ENCODE measurements at places on chromosomes 11 and 22.
A peak's percentile ranks its signal among the peaks of the same experiment; 100 is the strongest.

- DNase-seq, result no peak
These were observed 456.3 kb downstream of the MIAT start for GRCh38 chr22:27113641-27114040.

DNA sequence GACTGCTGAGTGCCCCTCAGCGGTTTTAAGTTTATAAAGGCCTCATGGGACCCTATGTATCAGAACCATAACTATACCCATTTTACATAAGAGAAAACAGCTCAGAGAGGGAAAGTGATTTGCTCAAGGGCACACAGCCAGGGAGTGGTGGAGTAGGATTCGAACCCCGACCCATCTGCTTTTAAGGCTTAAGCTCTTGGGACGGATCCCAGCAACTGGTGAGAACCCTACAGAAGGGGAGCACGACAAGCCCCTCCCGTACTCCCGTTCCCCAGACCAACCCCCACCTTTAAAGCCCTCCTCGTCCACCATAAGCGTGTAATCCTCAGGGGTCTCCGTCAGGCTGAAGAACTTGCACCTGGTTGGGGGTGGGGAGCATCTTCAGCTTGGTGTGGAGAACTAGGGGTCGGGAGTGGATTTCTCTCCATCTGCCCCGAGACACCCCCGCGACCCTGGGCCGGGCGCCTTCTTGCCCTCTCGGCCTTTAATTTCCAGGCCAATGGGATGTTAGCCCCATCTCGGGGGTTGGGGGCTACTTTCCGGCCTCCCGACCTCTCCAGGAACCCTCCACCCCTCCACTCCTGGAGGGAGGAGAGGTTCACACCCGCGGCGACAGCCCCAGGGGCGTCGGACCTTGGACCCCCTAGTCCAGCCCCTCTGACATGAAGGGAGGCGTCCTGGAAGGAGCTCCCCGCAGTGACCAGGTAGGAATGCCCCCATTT lies 725 bp downstream of the CASTOR1 start:
- DNase-seq, result no peak

GRCh38 chr22:22180738-22181285 lies 63.8 kb upstream of the VPREB1 start:
- DNase-seq, result no peak

DNA sequence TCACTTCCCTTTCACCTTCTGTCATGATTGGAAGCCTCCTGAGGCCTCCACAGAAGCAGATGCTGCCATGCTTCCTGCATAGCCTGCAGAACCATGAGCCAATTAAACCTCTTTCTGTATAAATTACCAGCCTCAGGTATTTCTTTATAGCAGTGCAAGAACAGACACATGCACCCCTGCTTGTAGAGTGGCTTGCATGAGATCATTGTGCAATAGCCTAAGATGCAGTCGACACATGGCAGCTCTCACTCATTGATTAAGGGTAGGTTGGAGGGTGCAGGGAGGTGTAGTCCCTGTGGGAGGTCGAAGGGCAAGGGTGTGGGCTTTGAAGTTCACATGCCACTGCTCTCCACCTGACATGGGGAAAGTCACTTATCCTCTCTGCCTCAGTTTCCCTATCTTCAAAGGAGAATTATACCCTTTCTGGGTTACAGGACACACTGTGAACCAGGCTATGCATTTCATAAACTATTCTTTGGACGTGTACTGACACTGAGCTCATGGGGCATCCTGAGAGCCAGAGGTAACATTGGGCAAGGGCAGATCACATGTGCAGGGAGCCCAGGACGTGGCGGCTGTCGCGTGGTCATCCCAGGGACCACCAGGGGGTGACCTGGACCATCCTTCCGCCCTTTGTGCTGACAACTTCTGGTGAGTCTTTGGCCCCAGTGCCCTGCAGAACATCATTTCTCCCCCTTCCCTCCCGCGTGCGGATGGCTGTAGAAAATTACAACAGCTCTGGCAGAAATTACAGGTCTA lies 69.2 kb upstream of the SHANK2 start:
- no peak for DNase-seq

GRCh38 chr11:104033134-104033533 lies 3.3 kb upstream of the DDI1 start:
- no peak for DNase-seq

- no peak for DNase-seq
These were observed 34.1 kb upstream of the JAM3 start for GRCh38 chr11:134034496-134035381.

GRCh38 chr22:31148953-31149627 lies 8.8 kb upstream of the PLA2G3 start:
- DNase-seq, result no peak

GRCh38 chr22:23915290-23915689 lies 21.1 kb downstream of the MIF start:
- no peak for DNase-seq

- no peak for DNase-seq
These were observed 23.2 kb upstream of the ST3GAL4 start for GRCh38 chr11:126332221-126332711.

DNA sequence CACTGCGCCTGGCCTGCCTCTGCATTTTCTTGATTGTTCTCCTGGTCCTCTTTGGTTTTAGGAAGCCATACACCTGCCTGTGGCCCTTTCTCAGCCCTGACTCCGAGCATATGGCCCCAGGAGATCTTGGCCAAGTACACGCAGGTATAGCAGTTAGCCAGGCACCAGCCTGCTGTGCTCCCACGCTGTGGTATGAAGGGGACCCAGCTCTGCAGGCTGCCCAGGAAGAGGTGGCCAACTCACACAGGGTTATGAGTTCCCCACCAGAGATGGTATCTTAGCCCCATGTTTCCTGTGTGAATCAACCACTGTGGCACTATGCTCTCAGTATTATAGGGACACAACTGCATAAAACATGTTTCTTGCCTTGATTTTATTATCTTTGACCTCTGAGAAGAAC lies 31.1 kb downstream of the SGSM3 start:
- peak; percentile 56 for DNase-seq

DNA sequence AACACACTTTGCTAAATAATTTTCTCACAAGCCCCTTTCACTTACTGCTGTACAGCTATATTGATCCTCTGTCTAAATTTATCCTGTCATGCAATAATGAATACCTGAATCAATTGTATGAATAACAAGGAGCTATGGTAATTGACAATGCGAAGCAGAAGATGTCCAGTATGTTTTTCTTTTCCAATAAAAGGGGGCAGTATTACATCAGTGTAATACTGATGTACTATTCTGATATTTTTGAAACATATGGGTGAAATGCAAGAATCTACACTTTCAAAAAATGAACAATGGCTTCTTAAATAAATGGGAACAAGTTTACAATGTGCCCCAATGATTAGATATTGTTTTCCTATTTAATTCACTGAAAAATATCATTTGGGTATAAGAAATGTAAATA lies 315.1 kb downstream of the SOX6 start:
- DNase-seq, result no peak

- DNase-seq, result no peak
These were observed 25.5 kb downstream of the DKK3 start for GRCh38 chr11:11982975-11983374.

GRCh38 chr11:27089746-27090145 lies 49.1 kb downstream of the BBOX1 start:
- DNase-seq, result no peak

GRCh38 chr11:12375720-12376119 lies 1.7 kb upstream of the PARVA start:
- DNase-seq, result no peak

GRCh38 chr11:114395736-114396135 lies 4.6 kb downstream of the C11orf71 start:
- DNase-seq, result no peak

DNA sequence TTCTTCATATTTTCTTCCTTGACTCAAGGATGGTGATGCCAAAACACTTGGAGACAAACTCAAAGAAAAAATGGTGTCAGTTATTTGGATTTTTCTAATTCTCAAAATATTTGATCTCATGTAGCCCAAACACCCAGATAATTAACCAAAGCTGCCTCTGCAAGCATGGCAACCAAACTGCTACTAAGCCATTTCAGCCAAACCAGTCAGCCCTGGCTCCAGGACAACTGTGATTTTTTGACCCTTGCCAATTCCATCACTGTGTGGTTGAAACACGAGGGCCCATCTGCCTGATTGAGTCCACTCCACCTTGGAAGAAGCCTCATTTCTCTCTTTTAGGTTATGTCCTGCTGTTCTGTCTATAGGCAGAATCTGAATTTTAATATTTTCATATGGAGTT lies 277.4 kb downstream of the BLID start:
- DNase-seq, result no peak

- no peak for DNase-seq
These were observed 116.2 kb downstream of the ETS1 start for GRCh38 chr11:128471138-128471661.

GRCh38 chr11:76174330-76174729 lies 32.0 kb downstream of the WNT11 start:
- DNase-seq, result no peak
